ENCODE measurements at places on chromosomes 3 and 15.

GRCh38 chr3:133426721-133427120 lies 26.9 kb downstream of the BFSP2 start:
- DNase-seq: no peak

DNA sequence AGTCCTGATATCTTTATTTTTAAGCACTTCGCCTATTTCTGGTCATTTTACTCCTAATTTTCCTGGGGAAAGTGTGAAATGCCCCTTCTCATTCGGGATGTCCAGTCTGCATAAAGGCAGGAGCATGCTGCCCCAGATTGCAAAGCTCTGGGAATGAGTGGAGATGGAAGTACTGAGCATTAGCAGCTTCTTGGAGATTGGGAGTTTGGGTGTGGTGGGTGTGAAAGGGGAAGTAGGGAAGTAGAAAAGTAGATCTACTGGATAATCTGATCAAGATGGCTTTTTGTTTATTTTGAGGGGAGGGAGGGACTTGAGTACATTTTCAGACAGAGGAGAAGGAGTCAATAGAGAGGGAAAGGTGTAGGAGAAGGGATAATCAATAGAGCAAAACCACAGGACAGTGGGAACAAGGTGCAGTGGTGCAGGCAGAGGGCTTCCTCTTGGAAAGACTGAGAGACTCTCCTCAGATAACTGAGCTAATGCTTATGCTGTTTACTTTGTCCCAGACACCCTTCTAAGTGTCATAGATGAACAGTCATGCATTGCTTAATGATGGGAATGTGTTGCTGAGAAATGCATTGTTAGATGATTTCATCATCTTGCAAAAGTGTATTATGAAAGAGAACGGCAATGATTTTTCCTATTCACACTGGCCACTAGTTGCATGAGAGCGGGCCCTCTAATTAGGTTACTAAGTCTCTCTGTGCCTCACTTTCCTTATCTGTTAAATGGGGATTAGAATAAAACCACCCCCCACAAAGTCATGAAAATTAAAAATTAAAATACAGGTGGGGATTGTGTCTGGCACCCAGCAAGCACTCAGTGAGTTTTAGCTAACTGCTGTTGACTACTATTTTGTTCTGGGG lies 45.5 kb downstream of the PHLDB2 start:
- no peak for DNase-seq

GRCh38 chr15:91408476-91409076 lies 308.5 kb downstream of the SV2B start:
- no peak for DNase-seq

GRCh38 chr15:51312166-51313073 lies 26.0 kb downstream of the CYP19A1 start:
- no peak for DNase-seq

DNA sequence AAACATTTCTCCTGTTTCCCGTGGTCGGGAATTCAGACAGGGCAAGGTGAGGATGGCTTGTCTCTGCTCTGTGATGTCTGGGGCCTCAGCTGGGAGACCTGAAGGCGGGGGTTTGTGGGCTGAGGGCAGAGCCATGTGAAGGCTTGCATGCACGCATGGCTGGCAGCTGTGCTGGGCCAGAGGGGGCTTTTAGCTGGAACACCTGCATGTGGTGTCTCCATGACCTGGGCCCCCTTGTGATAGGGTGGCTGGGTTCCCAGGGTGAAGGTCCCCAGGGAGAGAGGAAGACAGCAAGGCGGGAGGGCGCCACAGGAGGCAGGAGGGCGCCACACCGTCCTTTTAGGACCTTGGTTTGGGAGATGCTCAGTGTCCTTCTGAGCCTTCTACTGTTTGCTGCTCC lies 101.6 kb upstream of the PRR23E start:
- DNase-seq: no peak

DNA sequence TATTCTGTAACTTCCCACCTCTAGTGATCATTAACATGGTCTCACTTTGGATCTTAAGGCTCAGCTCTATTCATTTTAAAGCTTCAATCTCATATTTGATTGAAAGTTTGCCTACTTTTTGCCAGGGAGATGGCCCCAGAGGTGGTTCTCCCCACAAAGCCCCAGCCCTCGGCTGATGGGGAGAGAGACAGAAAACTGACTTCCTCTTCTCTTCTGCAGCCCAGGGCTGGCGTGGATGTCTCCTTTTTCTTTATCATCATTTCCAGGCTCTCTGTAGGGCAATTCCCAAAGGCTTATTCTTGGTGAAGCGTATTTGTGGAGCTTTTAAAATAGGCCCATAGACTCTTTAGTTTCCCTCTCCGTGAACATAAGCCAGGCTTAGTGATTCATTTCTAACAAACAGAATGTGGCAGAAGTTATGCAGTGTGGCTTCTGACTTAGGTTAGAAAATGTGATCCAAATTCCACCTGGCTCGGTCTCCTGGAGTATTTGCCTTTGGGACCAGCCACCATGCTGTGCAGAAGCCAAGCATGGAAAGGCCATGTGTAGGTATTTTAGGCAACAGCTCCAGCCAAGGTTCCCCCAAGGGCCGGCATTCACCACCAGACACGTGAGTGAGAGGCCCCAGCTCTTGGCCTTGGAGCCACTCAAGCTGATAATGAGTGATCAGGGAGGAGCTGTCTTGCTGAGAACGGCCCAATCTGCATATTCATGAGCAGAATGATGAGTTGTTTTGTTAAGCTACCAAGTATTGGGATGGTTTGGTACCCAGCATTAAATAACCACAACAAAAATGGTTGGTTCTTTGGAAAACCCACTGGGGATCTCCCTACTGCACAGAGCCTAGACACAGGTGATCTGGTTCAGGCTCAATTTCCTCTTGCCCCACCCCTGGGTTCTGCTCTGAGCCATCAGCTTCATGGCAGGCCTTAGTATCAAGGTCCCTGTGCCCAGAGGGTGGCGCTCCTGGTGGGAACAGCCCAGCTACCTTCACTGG lies 353.2 kb upstream of the PROK2 start:
- no peak for DNase-seq

DNA sequence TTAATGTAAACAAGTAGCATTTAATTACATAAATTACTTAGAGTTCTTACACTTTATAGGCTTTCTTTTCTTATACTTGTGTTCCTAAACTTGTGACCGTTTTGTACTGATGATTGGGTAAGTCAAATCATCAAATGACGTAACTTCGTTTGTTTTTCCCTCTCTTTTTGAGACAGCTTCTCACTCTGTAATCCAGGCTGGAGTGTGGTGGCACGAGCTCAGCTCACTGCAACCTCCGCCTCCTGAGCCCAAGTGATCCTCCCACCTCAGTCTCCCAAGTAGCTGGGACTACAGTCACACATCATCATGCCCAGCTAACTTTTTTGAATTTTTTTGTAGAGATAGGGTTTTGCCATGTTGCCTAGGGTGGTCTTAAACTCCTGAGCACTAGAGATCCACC lies 226.0 kb downstream of the TCF12 start:
- DNase-seq: no peak

DNA sequence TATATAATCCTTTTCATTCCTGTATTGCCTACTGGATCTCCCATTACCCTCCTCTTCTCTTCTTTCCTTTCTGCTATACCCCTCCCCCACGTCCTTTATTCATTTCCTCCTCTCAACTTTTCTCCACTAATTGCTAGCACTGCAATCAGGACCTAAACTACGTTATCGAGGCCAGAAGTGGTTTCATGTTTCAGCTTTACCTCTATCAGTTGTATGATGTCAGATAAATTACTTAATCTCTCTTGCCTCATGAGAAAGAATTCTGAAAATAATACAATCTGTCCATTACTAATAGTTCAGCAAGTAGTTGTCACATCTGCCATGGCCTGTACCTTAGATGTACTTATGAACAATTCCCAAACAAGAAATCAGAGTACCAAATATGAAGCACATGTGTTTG lies 10.6 kb downstream of the POPDC2 start:
- no peak for DNase-seq

GRCh38 chr3:124396339-124396950 lies 333.8 kb upstream of the UMPS start:
- no peak for DNase-seq

DNA sequence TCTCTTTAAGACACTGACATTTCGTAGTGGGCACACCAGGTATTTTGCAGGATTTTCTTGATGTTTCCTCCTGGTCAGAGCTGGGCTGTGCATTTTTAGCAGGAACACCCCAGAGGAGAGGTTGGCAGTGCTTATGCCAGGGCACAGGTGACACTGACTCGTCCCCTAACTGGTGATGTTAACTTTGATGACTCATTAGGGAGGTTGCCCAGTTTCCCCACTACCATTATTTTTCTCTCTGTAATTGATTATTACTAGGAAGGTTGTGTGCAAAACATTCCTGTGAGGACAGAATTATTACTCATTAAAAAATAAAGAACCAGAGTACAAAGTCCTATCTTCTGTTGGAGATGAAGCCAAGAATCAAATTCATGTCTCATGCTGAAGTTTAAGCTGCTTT lies 394.5 kb downstream of the GABRG3 start:
- no peak for DNase-seq

GRCh38 chr3:13711911-13712650 lies 163.2 kb downstream of the FBLN2 start:
- DNase-seq: no peak

DNA sequence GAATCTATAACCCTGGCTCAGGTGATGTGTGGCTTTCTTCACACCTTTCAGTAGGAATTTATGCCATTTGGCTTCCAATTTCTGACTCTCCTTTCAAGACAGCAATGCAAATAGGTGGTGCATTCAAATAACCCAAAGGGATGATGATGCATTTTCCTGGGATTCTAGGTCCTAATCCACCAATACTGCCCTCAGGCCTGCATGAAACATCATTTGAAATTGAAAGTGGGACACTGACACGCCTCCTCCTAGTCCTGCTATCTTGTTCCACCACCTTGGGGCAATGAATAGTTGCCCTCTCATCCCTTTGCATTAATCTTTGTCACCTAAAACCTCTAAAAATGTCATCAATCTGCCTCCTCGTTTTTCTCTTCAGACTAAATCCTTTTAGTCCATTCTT lies 198.4 kb upstream of the ST8SIA2 start:
- DNase-seq: no peak

- DNase-seq: no peak
Measured at GRCh38 chr15:89408372-89409183, 74.0 kb upstream of the POLG start.

- DNase-seq: no peak
Measured at GRCh38 chr15:67094001-67094826, 28.8 kb downstream of the SMAD3 start.

DNA sequence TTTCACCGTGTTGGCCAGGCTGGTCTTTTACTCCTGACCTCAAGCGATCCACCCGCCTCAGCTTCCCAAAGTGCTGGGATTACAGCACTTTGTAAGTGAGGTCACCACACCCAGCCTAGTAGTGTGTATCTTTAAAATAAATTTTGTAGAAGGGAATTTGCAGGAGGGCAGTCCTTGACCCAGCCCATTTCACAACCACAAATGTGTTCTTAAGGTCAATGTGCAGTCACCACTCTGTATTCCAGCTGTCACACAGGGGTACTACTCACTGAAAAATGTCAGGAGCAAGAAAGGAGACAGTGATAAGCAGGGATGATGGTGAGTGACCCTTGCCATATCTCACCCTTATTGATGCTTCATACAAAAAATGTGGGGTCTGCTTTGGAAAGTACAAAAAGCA lies 98.5 kb downstream of the FRMD5 start:
- DNase-seq: no peak

DNA sequence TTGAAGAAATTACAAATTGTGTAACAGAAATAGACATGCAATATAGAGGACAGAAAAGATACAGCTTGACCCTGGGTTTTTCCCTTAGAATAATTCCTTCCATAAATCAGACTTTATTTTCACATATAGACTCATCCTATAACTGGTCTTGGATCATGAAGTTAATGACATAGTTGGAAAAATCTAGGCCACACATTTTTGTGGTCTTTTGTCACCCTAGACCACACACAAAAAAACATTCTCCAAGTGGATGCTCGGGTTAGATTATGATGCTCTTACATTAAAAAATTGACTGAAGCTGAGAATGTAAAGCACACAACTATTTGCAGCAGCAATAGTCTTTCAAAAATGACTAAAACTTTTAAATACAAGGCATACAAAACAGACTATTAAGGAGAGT lies 7.5 kb upstream of the PLA2G4D start:
- no peak for DNase-seq

DNA sequence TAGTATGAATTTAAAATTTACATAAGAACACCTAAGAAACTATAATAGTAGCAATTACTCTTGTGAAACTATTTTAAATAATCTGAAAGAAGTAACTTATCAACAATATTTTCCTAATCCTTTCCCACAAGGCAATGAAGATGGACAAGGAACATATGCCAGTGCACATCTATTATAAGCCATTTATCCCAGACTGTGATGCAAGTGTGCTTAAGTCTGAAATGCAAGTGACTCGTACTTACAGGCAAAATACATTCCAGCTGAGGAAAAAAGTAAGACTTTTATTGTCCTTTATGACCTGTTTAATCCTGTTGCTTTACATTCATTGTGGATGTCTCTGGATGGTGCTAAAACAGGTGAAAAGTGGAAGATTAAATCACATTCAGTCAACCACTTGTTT lies 709.4 kb downstream of the ZNF385D start:
- no peak for DNase-seq

GRCh38 chr3:149476225-149476624 lies 1.7 kb downstream of the TM4SF4 start:
- no peak for DNase-seq

- no peak for DNase-seq
Measured at GRCh38 chr3:107796791-107797190, 274.0 kb downstream of the BBX start.

- no peak for DNase-seq
Measured at GRCh38 chr3:179898024-179898423, 138.7 kb downstream of the PEX5L start.

Measured in hippocampal formation (tissue), 2 donors.